A549 (cell line): ENCODE measurements at places on chromosomes 11 and 22. TPM values are rescaled to one million over a fixed set of nuclear protein-coding genes. Genes with fewer than 3 reads are reported as not detected.

DNA sequence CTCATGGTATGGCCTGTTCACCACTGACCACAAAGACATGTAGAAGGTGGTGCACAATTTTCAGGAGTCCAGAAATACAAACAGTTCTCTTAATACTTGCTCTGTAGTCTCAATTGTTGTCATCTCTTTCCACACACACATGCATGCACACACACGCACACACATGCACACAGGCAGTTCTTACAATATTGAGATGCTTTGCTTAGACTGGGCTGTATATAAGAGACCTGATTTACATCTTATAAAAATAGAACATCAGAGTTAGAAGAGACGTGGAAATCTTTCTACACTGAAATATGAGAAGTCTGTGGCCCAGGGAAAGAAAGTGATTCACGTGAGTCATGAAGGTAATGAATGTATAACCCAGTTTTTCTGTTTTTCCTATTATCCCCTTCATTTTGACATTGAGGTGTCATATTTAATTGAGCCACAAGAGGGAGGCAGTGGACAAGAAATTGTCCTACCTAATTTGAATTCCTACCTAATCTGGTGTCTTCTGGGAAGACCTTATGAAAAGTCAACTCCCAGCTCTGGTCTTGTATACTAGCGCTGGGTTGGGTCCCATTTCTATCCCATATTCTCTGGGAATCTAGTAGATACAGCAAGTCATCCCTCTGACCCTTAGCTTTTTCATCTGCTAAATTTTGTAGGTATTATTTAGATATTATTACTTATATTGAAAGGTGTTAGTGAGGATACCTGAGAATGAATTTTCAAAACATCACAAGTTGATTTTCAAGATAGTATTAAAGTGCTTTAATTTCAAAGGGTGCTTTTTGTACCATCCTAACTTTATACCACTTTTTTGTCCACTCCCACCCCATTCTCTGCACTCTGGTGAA, 14.9 kb upstream of the MS4A4A start:
- DNase-seq, result peak; percentile 36

GRCh38 chr11:22162756-22163155, 30.1 kb upstream of the ANO5 start:
- no peak for DNase-seq

GRCh38 chr11:112761911-112762706, 199.1 kb upstream of the NCAM1 start:
- no peak for DNase-seq

DNA sequence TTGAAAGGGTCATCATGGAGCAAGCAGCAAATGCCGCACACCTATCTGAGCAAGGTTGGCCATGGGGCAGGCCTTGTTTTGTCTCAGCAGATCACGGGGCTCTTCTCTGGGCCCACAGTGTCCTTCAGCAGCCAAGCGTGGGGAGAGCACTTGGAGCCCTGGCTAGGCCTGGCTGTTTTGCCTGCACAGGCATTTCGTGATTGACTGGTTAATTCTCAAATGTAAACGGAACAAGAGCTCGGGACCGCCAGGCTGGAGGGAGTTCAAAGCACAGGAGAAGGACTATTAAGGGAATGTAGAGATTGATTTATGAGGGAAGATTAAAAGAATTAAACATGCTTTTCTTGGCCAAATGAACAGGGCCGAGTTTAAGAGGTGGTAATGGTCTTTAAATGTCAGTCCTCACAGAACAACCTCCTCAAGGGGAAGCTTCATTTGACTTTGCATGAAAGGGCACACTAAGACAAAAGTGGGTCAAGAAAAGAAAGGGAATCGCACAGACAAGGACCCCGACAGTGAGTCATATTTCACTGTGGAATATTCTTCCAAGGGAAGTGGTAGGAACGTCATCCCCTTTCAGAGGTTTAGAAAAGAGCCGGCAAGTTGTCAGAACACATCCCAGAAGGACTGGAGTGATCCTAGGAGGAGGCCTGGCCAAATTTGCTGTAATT, 20.7 kb downstream of the SPON1 start:
- no peak for DNase-seq

ARHGAP20 gene
- polyA plus RNA-seq, result not detected in 3 replicates

DNA sequence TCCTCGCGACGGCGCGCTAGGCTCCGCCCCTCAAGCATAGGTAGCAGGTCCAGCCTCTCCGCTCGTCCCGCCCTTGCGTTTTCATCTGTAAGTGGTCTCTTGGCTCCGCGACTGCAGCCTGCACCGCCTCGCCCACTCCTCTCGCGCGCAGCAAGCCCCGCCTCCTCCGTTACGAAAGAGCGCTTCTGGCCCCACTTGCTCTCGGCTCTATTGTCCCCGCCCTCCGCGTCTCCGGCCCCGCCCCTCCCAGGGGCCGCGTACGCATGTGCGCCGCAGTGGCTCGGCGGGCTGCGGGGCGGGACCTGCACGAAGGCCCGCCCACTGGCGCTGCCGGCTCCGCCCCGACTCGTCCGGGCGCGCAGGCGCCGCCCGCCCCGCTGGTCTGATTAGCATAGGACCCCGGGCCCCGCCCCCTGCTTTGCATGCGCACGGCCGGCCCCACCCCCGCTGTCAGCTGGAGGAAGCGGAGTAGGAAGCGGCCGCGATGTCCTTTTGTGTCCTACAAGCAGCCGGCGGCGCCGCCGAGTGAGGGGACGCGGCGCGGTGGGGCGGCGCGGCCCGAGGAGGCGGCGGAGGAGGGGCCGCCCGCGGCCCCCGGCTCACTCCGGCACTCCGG, at the start of gene ESRRA:
Gene ESRRA (plus strand): TSS at position 450 of the 616 bp plus-strand sequence. CDS start 1,656 bp downstream, outside the sequence.
- DNase-seq, result peak; percentile 94

DNA sequence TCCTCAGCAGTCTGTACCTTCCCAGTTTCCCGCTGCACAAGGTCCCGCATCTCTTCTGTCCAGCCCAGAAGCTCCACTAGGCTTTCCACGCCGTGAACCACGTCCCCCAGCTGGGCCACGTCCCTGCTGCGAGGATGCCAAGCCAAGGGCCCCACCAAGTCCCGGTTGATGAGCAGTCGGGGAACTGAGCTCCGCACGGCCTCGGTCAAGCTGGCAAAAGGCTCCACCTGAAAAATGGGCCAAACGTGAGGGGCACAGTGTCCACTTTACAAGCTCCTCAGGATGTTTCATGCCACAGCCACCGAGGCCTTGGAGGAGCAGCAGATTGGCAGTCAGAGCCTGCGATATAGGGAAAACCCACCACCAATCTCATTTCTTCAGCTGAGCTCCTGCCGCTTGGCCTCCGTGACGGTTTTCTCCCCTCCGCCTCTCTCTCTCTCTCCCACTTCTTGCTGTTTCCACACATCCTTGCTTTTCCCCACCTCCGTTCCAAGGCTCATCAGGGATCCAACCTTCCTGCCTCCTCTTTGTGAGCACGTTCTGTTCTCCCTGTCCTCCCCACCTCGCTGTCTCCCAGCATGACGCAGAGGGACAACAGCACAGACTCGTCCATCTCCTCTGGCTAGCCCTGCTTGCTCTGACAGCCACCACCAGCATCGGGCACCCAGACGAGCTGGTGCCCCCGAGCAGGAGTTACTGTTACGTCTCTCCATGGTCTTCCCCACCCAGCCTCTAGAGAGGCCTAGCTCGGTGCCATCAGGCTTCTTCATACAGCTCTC, 11.5 kb downstream of the RIC8A start:
- no peak for DNase-seq

- no peak for DNase-seq
Measured at GRCh38 chr11:75155570-75156422, 4.9 kb downstream of the SLCO2B1 start.

GRCh38 chr22:49427341-49427740, 400.3 kb downstream of the BRD1 start:
- no peak for DNase-seq
